ENCODE measurements at places on chromosomes 5 and 9. TPM values are rescaled to one million over a fixed set of nuclear protein-coding genes. Genes with fewer than 3 reads are reported as not detected.

Gene GKAP1
- 0.50 TPM for total RNA-seq

Gene CCNH
- 49.8 TPM for total RNA-seq

Gene DIAPH1
- 43.1 TPM for total RNA-seq

Gene UCK1
- 17.8 TPM for total RNA-seq

Gene TEX48
- total RNA-seq: not detected

Gene IFNA13
- not detected for total RNA-seq

Gene GZMA
- not detected for total RNA-seq

Gene SQSTM1
- total RNA-seq: 3,659 TPM

Gene GFM2
- total RNA-seq: 39.4 TPM
